ENCODE measurements at places on chromosomes 12 and 14.

- peak; percentile 91 for DNase-seq
Observed at GRCh38 chr14:35197015-35197414, 74.7 kb downstream of the PRORP start.

GRCh38 chr12:95177201-95177768 is 40.0 kb downstream of the FGD6 start:
- DNase-seq = no peak

DNA sequence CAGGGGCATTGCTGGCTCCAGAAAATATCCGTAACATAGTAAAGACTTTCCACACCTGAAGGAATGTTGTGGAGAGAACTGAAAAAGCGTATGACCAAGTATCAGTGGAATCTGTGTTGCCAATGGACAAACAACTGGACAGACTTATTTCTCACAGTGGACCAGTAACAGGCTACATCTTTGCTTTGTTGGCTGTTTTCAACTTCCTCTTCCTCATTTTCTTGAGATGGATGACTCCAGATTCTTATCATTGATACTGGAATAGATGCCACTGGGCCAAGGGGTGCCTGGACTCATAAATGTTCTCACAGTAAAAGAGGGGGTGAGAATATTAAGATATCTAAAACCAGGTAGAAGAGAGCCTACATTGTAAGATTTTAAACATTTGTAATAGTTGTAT is 6.4 kb downstream of the GAS2L3 start:
- no peak for DNase-seq

GRCh38 chr12:54306925-54307741 is 6.3 kb upstream of the NFE2 start:
- DNase-seq = peak; percentile 51

- peak; percentile 78 for DNase-seq
Observed at GRCh38 chr12:19967431-19967830, 400.9 kb upstream of the PDE3A start.

DNA sequence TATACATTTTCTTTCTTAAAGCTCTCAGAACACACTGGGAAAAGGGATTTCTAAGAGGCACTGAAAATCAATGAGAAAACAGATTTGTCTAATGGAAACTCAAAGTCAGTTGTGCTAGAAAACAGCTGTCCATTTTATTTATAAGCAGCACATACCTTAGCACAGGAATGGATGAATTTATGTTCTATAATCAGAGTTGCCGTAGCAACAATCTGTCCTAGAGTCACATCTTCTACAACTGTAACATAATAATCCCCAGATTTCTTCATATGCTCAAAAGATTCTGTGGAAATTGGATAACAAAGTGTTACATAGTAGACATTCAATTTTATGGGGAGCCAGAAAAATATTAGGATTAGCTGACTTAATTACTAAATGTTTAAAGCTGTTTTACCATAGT is 9.8 kb downstream of the GNPNAT1 start:
- DNase-seq = no peak

DNA sequence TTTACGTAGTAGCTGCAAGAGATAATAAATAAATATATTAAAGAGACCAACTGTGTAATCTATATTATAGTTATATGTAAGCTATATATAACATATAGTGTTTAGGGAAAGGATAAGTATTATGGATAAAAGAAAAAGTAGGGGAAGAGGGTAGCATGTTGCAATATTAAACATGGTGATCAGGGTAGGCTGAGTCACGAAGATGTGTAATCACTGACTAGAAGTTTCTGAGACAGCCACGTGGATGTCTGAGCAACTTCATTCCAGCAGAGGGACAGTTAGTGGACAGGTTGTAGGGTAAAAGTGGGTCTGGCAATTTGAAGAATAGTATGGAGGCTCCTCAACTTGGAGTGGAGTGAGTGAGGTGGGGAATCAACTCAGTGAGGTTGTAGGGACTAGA is 109.7 kb downstream of the ANO4 start:
- no peak for DNase-seq

DNA sequence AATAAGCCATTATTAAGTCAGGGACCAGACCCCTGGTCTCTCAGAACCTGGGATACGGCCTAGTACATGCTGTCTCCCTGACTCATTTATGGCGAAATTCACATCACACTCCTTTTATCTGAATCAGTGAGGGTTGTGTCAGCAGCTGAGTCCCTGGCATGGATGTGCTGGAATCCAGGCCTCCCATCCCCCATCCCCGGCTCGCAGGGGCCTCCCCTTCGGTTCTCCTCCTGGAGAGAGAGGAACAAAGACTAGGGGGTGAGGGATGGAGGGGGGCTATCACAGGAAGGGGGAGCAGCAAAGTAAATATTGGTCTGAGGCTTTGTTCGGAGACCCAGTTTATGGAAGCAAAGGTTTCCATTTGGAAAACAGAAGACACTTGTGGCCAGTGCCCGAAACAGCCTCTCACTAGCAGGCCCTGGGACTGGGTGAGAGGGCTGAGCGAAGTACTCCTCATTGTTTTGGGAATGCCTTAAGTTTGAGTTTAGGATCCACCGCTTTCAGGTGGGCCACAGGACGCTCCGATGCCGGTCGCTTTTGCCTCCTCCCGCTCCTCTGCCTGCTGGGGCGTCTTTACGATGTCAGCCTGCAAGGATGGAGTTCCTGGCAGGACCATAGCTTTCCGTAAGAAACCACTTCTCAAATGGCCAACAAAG is 145.0 kb downstream of the PRKCH start:
- no peak for DNase-seq

GRCh38 chr14:87282266-87282665 is 710.7 kb downstream of the GALC start:
- no peak for DNase-seq

- DNase-seq = no peak
Observed at GRCh38 chr12:527241-527640, 67.5 kb downstream of the B4GALNT3 start.

DNA sequence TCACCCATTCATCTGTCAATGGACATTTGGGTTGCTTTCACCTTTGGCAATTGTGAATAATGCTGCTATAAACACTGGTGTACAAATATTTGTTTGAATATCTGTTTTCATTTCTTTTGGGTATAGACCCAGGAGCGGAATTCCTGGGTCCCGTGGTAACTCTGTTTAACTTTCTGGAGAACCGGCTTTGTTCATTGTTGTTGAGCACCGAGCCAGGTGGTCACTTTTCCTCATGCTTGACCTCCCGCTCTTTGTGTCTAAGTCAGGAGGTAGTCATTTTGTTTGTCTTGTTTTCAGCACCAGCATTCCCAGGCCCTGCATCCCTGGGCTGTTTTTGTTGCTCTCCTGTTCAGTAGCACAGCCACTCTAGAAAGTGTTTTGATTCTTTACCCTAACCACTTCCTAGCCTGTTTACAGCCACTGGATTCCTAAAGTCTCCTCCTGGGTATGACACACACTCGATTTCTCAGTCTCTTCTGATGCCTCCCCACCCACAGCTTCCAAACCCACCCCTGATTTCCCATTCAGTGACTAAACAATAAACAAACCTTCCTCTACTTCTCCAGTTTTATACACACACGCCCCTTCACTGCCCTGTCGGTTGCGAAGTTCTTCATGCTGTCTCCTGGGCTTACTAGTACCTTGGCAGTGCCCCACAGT is 37.9 kb downstream of the B4GALNT3 start:
- no peak for DNase-seq
